NCI-H146 (cell line): ENCODE measurements at places on chromosomes 6 and 20.

DNA sequence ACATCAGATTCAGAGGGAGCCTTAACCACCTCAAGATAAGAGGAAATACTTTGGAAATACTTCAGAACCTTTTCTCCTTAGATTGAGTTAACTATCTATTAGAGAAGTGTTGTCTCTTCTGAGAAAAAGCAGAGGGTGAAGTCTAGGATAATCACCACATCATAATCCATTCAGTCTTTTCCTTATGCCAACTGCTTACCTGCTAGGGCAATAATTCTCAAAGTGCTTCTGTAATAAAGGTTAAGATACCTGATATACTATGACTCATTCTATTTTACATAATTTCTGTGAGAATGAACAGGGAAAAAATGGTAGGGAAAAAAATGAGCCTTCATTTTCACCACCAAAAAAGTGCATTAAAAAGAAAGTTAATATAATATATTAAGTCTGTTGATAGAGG, 70.1 kb upstream of the LOC128125822 start:
- no peak for DNase-seq

- DNase-seq = no peak
Measured at GRCh38 chr6:25685896-25686295, 33.9 kb downstream of the SCGN start.

DNA sequence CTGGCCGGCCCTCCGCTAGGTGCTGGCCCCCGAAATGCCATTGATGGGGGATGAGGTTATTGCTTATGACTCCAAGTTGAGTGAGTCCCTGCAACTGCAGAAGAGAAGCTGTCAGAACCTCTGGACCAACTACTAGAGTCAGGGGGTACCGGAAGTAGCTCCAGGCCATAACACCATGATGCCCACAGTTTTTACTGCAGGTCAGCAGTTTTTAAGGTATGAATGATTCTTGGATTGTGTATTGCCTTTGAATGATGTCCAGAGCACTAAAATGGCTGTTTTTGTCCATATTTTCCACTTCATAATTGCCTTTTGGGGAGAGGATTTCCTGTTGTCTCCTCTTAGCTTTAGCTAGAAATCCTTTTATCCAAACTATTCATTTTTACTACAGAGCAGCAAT, 148.4 kb downstream of the PDE10A start:
- no peak for DNase-seq

DNA sequence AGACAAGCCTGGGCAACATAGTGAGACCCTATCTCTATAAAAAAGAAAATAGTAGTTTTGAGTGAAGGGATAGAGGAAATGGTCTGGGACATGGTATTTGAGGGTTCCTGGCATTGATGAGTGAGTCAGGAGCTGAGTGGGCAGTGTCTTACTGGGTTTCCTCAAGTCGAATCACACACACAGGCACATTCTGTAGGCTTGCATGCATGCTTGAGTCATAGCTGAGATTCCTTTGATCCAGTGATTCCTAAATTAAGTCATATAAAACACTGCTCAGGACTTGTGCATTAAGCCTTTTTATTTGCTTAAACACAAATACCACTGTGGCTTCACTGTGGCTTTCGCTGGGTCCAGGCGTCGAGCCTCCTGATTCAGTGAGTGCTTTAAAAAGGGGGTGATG, 71.8 kb upstream of the TMEM181 start:
- DNase-seq = no peak

DNA sequence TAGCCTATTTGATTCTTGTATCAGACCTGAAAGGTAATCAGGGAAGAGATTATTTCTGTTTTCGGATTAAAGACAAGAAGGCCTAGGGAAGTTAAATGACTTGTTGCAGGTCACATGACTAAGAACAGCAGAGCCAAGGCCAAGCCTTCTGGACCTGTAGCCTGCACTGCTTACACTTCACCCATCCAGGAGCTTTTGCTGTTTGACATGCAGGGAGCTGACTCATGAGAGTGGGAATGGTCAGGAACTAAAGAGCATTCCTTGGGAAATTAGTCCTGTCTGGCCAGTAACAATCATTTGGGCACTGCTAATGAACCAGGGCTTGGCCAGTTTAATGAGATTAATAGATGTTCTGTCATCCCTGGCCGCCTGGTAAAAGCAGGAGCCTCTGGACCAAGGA, 46.8 kb downstream of the EIF2S2 start:
- no peak for DNase-seq
